ENCODE measurements at places on chromosomes 12 and 14. TPM values are rescaled to one million over a fixed set of nuclear protein-coding genes. Genes with fewer than 3 reads are reported as not detected.
A peak's percentile ranks its signal among the peaks of the same experiment; 100 is the strongest.

Gene EID3
- 1.4 TPM for total RNA-seq

DNA sequence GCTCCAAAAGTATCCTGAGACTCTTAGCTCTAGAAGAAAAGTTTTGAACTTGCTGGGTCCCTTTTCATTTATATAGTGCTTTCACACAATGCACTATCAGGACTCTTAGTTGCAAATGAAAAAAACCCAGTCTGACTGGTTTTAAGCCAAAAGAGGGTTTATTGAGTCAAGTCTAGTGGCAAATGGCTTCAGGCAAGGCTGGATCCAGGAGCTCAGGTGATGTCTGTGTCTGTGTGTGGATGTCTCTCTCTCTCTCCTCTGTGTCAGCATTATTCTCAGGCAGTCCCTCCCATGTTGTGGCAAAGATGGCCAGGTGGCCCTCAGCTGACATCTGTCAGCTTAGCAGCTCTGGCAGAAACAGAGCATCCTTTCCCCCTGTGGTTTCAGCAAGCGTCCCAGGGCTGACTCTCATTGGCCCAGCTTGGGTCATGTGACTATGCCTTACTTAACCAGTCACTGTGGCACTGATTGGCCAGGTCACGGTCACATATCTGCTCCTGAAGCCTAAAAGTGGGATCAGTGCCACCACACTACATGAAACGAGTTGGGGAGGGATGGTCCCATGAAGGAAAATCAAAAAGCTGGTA is 6.2 kb downstream of the TMEM120B start:
- DNase-seq = no peak

DNA sequence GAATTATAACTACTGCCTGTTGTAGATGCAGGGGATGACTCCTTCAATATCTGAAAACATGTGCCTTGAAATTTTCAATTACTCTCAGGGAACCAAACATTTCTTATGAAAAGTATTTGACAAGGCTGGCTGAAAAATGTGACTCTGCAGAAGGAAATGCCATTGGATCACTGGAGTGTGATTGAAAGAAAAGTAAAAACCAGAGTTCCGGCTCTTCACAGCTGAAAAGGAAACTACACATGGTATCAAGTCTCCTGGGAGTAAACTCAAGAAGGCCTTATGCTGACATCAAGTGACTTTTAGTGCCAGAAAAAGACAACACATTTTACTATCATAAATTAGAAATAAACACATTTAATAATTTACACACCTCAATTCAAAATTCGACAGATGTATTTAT is 693.0 kb downstream of the LRFN5 start:
- DNase-seq = no peak

- no peak for DNase-seq
These were observed 100.6 kb downstream of the NINJ2 start for GRCh38 chr12:562634-563033.

GRCh38 chr14:58465421-58465820 is 37.9 kb downstream of the KIAA0586 start:
- no peak for DNase-seq

DNA sequence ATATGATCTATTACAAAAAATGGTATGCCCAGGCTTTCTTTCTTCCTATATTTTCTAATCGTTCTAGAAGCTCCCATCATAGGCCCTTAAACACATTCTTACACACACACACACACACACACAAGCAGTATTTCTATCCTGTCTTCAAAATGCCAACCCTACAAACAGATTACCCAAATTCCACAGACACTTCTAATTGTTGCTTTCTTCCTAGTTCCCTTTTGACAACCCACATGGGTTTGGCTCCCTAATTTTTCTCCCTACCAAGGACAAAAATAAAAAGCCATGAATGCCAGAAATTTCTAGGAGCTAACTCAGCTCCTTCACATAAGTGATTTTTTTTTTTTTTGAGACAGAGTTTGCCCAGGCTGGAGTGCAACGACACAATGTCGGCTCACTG is 60.3 kb upstream of the NTF3 start:
- no peak for DNase-seq

DNA sequence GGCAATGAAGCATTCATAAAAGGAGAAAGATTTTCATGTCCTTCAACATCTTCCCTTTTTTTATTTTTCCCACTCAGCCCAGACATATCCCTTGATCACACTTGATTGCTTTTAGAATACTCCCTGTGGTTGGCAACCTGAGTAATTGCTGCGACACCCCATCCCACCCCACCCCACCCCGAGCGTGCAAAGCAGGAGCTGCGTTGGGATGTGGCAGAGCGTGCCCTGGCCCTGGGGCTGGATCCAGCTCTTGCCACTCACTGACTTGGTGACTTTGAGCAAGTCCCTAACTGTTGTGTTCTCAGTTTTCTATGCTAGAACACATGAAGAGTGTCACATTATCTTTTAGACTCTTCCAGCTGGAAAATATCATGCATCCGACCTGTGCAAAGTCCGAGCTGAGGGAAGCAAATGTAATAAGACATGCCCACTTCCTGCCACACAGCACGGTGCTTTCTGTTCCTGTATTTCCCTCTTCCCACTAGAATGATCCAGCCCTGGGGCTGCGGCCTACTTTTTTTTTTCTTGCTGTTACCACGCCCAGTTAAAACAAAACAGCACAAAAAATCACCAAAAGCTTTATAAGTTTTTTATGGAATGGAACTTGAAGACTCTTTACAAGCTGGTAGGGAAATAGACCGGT is 4.0 kb downstream of the ASCL4 start:
- DNase-seq = no peak

- DNase-seq = no peak
These were observed 69.3 kb downstream of the ETV6 start for GRCh38 chr12:11718768-11719253.

- DNase-seq = peak; percentile 11
These were observed 2.2 kb upstream of the CSAD start for GRCh38 chr12:53182903-53183302.
